ENCODE measurements at places on chromosomes 3 and 15. TPM values are rescaled to one million over a fixed set of nuclear protein-coding genes. Genes with fewer than 3 reads are reported as not detected.

DNA sequence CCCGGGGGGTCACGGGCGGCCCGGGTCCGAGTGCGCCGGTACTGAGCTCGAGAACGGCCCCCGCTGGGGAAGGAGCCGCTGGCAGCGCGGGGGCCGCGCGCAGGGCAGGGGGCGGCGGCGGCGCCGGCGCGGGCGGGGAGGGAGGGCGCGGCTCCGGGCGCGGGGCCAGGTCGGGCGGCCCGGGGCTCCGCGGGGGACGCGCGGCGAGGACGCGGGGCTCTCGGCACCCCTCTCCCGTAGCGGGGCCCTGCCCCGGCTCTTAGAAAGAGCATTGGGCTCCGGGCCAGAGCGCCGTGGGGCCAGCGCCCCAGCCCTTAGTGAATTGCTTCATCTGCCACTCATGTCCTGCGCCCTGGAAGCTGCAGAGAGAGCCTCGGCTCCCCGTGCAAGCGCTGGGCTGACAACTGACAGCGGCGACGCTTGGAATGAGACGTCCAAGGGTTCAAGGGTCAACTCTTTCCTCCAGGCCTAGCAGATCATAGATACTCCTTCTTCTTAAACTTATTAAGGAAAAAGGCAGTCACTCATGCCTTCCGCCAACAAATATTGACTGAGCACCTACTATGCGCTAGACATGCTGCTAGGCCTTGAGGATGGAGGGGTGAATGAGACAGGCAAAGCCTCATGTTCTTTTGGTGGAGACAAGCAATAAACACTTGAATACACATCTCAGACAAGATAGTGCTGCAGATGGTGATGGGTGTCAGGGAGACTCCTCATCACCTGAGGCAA lies 140.8 kb downstream of the SMAD6 start:
- peak overlapping the region; percentile 86 for H3K27ac ChIP-seq
- peaks cover 31% of the 10 kb centered on the region for H3K27me3 ChIP-seq
- DNase-seq, result no peak
- H3K4me3 ChIP-seq, result peak overlapping the region; percentile 63
- H3K36me3 ChIP-seq, result no peaks in the 10 kb centered on the region

DNA sequence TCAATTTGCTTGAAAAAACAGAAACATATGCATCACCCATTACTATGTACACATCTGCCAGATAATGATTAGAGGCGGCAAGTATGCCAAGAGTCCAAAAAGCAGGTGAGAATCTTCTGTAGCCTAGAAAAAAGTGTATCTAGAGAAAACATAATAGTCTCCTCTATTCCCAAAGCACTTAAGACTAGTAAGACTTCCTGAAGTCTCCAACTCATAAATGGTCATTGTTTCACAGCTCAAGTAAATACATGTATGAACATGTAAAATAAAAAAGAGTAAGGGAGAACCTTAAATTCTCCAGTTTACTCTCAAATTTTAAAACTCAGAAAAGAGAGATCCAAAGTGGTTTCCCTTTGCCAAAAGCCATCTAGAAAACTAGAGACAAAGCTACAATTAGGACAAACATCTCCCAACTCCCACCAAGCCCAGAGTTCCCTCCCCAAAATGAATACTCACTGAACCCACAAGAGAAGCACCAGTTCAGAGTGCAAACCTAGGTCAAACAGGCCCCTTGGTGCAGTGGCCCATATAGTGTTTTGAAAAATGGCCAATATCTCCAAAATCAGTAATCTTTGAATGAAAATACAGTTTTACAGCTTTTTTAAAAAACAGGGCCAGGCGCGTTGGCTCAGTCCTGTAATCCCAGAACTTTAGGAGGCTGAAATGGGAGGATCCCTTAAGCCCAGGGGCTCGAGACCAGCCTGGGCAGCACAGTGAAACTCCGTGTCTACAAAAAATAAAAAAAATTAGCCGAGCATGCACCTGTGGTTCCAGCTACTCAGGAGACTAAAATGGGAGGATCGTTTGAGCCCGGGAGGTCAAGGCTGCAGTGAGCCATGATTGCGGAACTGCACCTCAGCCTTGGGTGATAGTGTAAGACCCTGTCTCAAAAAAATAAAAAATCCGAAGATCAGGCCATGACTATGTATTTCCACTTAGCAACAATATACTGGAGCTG lies 11.0 kb upstream of the MAP4 start:
- no peak overlapping the region for H3K4me3 ChIP-seq
- H3K27ac ChIP-seq, result peak overlapping the region; percentile 5
- no peak for DNase-seq
- no peaks in the 10 kb centered on the region for H3K27me3 ChIP-seq
- H3K4me1 ChIP-seq, result peaks cover 14% of the 10 kb centered on the region

DNA sequence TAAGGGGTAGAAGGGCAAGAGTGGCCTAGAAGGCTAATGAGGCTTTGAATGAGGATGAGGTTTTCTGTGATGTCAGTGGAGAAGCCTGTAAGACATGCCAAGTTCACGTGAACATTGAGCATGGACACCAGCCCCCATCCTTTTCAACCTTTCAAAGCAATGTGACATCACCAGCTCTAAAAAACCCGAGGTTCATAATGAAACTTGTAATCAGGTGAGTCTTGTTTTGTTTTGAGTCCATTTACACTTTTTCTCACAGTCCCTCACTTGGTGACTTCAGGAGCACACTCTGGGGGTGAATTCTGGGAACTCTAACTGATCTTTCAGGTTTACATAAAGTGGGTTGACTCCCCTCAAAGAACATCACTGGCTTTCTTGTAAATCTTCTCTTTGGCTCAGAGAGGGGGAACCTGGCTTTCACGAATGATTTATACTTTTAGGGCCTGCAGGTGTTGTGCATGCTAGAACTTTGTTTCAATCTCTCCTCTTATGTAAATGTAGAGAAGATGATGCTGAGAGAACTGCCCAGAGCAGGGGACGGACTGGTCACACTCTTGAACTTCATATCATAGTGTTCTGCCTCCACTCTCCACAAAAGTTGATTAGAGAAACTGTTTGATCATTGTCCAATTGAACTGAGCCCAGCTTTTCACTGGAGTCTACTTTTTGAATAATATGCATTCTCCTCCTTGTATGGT lies 224.7 kb upstream of the SATB1 start:
- H3K27me3 ChIP-seq, result peaks cover 5% of the 10 kb centered on the region
- no peak for DNase-seq
- H3K27ac ChIP-seq, result no peak overlapping the region
- H3K36me3 ChIP-seq, result no peaks in the 10 kb centered on the region

DNA sequence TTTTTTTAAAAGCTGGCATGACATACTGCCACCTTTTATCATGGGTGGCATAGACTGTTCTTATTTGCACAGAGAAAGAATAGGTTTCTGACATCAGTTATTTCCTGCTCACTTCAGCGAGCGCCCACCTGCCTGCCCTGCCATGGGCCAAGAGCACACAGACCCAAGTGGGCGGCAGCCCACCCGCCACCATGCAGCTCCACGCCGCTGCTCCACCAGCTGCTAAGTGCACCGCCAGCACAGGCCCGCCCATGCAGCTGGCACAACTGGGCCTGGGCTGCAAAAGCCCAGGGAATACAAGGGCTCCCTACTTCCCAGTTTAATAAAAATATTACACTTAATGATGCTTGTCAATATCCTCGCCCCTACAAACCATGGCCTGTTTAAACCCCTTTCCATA lies 15.4 kb downstream of the ZNF148 start:
- peaks cover 7% of the 10 kb centered on the region for H3K4me1 ChIP-seq
- H3K27ac ChIP-seq, result no peak overlapping the region
- no peak overlapping the region for H3K4me3 ChIP-seq
- H3K36me3 ChIP-seq, result peaks cover 12% of the 10 kb centered on the region
- no peak for DNase-seq
- H3K27me3 ChIP-seq, result no peaks in the 10 kb centered on the region

- H3K27me3 ChIP-seq, result no peaks in the 10 kb centered on the region
- no peak overlapping the region for H3K27ac ChIP-seq
- no peak for DNase-seq
- H3K4me1 ChIP-seq, result no peaks in the 10 kb centered on the region
These were observed 257.4 kb downstream of the SQOR start for GRCh38 chr15:45892182-45892581.

DNA sequence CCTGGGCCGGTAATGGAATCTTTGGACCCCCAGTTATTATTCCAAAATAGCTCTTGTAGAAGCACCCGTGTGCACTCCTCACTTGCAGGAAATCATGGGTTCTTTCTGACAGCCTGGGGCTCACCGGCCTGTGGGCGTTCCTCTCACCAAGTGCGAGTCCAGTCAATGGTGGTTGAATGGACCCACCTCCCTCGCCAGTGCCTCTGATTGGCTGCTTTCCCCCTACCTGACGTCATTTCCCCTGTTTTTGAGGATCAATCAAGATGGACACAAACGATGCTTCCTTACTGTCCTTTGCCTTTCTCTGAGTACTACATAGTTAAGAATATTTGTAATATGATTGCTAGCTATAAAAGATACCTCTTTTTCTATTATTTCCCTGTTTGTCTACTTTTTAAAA lies 18.1 kb downstream of the MOBP start:
- no peaks in the 10 kb centered on the region for H3K4me1 ChIP-seq
- no peak overlapping the region for H3K27ac ChIP-seq
- peaks cover 5% of the 10 kb centered on the region for H3K27me3 ChIP-seq
- H3K36me3 ChIP-seq, result no peaks in the 10 kb centered on the region
- DNase-seq, result no peak

GRCh38 chr3:116445990-116446389 lies 703 bp upstream of the LSAMP start:
- H3K4me3 ChIP-seq, result peak overlapping the region; percentile 43
- H3K4me1 ChIP-seq, result peaks cover 33% of the 10 kb centered on the region
- no peak for DNase-seq
- H3K27me3 ChIP-seq, result peaks cover 36% of the 10 kb centered on the region

DNA sequence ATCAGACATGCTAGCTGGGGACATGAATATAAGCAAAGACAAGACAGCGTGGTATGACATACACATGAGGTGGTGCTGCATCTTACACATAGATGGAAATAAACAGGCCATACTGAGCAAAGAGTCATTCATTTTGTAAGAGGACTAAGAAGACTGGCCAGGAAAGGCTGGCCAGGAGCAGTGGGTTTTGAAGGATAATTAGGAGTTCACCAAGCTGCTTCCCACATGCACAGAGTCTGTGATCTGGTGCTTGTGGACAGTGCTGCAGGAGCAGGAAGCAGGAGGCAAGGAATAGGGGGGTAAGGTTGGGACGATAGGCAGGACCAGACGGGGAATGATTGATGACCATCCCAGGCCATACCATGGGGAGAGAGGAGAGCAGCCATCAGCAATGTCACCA lies 41.5 kb downstream of the ST8SIA2 start:
- H3K4me1 ChIP-seq, result no peaks in the 10 kb centered on the region
- no peaks in the 10 kb centered on the region for H3K27me3 ChIP-seq
- H3K27ac ChIP-seq, result no peak overlapping the region
- DNase-seq, result no peak

DNA sequence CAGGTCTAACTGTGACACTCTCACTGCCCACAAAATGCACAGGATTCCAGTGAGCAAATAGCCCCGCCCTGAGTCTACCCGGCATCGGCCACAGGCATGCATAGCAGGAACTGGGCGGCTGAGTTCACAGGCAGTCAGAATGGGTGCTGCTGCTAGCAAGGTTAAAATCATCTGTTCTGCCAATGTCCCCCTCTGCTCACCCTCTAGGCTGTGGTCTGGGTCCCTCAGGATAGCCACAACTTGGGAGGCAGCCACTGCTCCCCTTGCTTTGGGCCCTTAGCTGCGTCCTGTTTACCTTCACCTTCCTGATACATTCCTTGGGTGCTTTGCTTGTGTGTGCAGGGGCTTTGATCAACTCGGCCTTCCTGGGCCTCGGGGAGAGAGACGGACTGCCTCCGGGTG lies 232.9 kb upstream of the RGMA start:
- H3K27me3 ChIP-seq, result peaks cover 3% of the 10 kb centered on the region
- peaks cover 11% of the 10 kb centered on the region for H3K4me1 ChIP-seq
- peak overlapping the region; percentile 90 for H3K27ac ChIP-seq
- H3K4me3 ChIP-seq, result no peak overlapping the region
- no peaks in the 10 kb centered on the region for H3K36me3 ChIP-seq

GRCh38 chr15:100192097-100193080 lies 149.4 kb downstream of the ADAMTS17 start:
- no peaks in the 10 kb centered on the region for H3K36me3 ChIP-seq
- no peak overlapping the region for H3K4me3 ChIP-seq
- H3K27ac ChIP-seq, result no peak overlapping the region
- no peak for DNase-seq
- peaks cover 11% of the 10 kb centered on the region for H3K4me1 ChIP-seq

DNA sequence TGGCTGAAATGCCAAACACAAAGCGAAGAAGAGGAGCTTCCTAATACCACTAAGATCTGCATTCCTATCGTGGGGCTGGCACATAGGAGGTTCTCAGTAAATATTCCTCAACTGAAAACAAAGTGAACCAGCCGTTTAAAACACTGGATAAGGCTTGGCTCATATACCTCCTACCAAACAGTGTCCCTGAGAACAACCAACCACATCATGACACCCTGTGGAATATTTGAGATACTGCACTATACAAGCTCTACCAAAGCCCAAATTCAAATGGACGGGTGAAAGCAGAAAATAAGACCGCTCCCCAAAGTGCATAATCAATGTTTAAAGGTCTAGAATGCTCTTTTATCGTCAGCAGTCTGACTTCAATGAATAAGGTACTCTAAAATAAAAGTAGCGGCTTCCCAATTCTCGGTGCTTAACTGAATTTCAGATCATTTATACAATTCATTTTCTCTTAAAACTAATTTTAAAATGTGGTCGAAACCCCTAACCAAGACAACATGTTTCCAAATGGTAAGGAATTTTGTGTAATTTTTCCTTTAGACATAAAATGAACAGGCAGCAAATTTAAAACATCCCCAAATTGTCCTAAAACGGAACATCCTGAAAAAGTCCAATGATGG lies 425.8 kb downstream of the ERC2 start:
- peaks cover 13% of the 10 kb centered on the region for H3K36me3 ChIP-seq
- DNase-seq, result no peak
- no peak overlapping the region for H3K4me3 ChIP-seq
- no peaks in the 10 kb centered on the region for H3K4me1 ChIP-seq
- H3K27me3 ChIP-seq, result no peaks in the 10 kb centered on the region

- peaks cover 2% of the 10 kb centered on the region for H3K4me1 ChIP-seq
- H3K4me3 ChIP-seq, result no peak overlapping the region
- no peak for DNase-seq
- no peaks in the 10 kb centered on the region for H3K36me3 ChIP-seq
These were observed 178.8 kb downstream of the CHST2 start for GRCh38 chr3:143298380-143298779.

DNA sequence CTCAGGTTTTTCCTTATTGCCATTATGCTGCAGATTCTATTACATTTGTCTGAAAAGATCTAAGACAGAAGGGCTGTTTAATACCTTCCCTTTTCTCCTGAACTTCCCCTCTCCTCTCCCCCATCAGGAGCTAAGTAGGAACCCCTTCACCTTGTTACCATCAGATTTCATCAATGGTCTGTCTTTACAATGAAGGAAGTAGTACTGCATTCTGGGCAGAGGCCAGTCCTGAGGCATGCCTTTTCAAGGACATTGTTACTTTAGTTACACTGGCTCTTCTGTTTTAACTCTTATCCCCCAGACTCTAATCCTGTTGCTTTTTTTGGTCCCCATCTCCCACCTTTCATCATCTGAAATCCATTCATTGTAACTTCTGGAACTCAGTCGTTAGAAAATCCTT lies 8.1 kb downstream of the CTNNB1 start:
- H3K4me3 ChIP-seq, result peak overlapping the region; percentile 28
- H3K4me1 ChIP-seq, result peaks cover 50% of the 10 kb centered on the region
- no peaks in the 10 kb centered on the region for H3K27me3 ChIP-seq
- peak overlapping the region; percentile 50 for H3K27ac ChIP-seq
- no peak for DNase-seq
- H3K36me3 ChIP-seq, result peaks cover 10% of the 10 kb centered on the region

GRCh38 chr15:88179562-88179961 lies 77.0 kb downstream of the NTRK3 start:
- H3K4me1 ChIP-seq, result no peaks in the 10 kb centered on the region
- no peak overlapping the region for H3K4me3 ChIP-seq
- no peak overlapping the region for H3K27ac ChIP-seq
- no peaks in the 10 kb centered on the region for H3K36me3 ChIP-seq
- DNase-seq, result no peak
- peaks cover 13% of the 10 kb centered on the region for H3K27me3 ChIP-seq

The DLEC1 gene
- 1.3 TPM for total RNA-seq

The TP63 gene
- total RNA-seq, result 1.6 TPM

The GOLGA6L4 gene
- 11.7 TPM for total RNA-seq

Measured in progenitor cell of endocrine pancreas (in vitro differentiated cells).